Activated CD8-positive, alpha-beta T cell treated with anti-CD3 and anti-CD28 coated beads for 36 hours (primary cell): ENCODE measurements at places on chromosomes 6 and 20. TPM values are rescaled to one million over a fixed set of nuclear protein-coding genes. Genes with fewer than 3 reads are reported as not detected.
A peak's percentile ranks its signal among the peaks of the same experiment; 100 is the strongest.

The CAP2 gene
- not detected for total RNA-seq

The TLDC2 gene
- total RNA-seq, result not detected

The C6orf141 gene
- 0.87 TPM for total RNA-seq

The TBX18 gene
- total RNA-seq, result not detected

The SDHAF4 gene
- total RNA-seq, result 18.9 TPM

The MATN4 gene
- 1.2 TPM for total RNA-seq

GRCh38 chr20:60087563-60088105 lies 129.4 kb downstream of the CDH26 start:
- no peak overlapping the region for H3K27ac ChIP-seq
- H3K4me1 ChIP-seq, result no peaks in the 10 kb centered on the region
- no peaks in the 10 kb centered on the region for H3K36me3 ChIP-seq
- H3K4me3 ChIP-seq, result peak overlapping the region; percentile 44
- peaks cover 40% of the 10 kb centered on the region for H3K27me3 ChIP-seq

DNA sequence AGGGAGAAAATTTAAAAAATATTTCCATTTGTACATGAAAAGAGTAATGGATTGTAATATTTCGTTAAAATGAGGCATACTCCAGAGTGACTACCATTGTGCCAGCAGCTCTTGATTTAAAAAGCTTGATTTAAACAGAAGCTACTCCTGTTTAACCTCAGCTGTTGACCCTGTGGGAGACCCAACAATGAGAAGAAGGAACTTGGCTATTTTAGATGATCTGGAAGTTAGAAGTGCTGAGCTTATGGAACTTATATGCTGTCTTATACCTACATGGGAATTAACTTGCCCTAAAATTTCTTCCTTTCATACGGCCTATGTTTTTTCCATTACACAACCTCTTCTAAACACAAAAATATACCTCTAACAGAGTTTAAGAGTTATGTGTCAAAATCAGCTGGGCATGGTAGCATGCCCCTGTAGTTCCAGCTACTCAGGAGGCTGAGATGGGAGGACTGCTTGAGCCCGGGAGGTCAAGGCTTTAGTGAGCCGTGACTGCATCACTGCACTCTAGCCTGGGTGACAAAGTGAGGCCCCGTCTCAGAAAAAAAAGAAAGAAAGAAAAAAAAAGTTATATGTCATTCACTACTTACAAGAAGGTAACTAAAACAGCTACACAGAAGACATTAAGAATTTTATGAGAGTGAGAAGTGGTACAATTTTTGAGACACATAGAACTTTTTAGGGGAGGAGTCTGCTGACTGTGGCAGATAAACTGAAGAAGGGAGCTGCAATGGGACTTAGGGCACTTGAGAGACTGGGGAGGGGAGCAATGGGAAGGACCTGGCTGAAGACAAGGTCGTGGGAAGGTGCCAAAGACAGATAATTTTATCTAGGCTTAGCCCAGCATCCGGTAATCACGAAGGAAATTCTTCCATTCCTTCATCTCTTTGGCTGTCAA lies 139.9 kb downstream of the MYB start:
- H3K36me3 ChIP-seq, result peaks cover 18% of the 10 kb centered on the region
- no peak overlapping the region for H3K27ac ChIP-seq
- no peak for DNase-seq
- H3K27me3 ChIP-seq, result no peaks in the 10 kb centered on the region
- H3K4me3 ChIP-seq, result no peak overlapping the region

DNA sequence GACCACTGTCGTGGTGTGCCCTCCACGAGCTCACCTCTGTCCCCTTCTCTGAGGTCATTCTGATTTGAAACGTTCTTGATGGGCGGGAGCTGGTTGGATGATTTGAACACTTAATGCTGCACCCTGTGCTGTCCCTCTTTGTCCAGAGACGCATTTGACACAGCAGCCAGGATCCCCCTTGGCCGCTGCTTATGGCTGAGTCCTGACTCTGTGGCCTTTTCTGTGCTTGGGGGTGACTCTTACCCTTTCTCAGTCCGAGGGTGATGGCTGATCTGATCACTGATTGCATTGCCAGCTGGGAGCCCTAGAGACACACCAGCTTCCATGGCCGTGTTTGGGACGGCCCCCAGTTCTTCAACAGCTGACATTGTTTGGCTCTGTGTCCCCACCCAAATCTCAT lies 43.5 kb upstream of the FRMD1 start:
- H3K27ac ChIP-seq, result no peak overlapping the region
- no peak overlapping the region for H3K4me3 ChIP-seq
- H3K36me3 ChIP-seq, result no peaks in the 10 kb centered on the region
- no peaks in the 10 kb centered on the region for H3K27me3 ChIP-seq

DNA sequence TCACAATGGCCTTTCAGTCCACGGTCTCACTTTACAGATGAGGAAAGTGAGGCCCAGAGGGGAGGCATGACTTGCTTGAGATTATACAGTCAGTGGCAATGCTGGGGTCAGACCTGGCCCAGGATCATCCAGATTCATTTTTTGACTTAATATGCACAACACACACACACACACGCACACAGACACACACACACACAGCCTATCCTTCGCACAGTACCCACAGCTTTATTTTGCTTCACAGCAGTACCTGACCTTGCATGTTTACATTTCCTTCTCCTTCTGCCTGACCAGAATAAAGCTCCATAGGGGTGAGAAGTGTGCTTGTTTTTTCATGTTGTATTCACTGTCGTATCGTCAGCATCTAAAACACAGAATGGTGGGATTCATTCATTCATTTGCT lies 79.8 kb downstream of the VEGFA start:
- no peak overlapping the region for H3K4me3 ChIP-seq
- no peaks in the 10 kb centered on the region for H3K36me3 ChIP-seq
- DNase-seq, result no peak
- H3K27ac ChIP-seq, result no peak overlapping the region

GRCh38 chr6:132058975-132059374 lies 107.8 kb upstream of the CCN2 start:
- H3K4me3 ChIP-seq, result no peak overlapping the region
- H3K27ac ChIP-seq, result no peak overlapping the region
- H3K27me3 ChIP-seq, result no peaks in the 10 kb centered on the region
- no peaks in the 10 kb centered on the region for H3K4me1 ChIP-seq
- DNase-seq, result no peak
- H3K36me3 ChIP-seq, result no peaks in the 10 kb centered on the region

DNA sequence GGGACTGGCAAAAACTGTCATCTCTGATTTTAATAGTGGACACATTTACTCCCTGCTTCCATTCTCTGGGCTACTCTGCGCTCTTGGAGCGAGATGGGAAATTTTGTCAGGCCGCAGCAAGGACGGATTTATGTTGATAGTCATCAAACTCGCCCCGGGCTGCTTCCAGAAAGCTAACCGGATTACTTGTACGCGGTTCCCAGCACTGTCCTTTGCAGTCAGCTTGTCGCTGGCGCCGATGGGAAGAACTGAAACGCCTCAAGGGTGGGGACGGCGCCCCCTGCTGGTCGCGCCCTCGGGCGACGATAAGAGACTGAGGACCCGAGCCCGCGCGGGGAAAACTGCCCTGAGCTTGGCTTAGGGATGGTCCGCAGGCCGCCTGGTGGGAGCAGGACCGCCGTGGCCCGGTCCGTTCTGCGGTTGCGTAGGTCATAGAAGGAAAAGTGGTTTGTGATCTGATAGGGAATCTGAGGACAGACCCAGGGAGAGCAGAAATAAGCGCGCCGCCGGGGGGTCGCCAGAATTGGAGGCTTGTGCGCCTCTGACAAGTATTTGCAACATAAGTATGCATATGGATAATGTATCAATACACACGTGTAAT lies 984 bp upstream of the ABT1 start:
- no peak overlapping the region for H3K27ac ChIP-seq
- DNase-seq, result peak; percentile 94
- H3K36me3 ChIP-seq, result peaks cover 26% of the 10 kb centered on the region
- H3K27me3 ChIP-seq, result peaks cover 19% of the 10 kb centered on the region

DNA sequence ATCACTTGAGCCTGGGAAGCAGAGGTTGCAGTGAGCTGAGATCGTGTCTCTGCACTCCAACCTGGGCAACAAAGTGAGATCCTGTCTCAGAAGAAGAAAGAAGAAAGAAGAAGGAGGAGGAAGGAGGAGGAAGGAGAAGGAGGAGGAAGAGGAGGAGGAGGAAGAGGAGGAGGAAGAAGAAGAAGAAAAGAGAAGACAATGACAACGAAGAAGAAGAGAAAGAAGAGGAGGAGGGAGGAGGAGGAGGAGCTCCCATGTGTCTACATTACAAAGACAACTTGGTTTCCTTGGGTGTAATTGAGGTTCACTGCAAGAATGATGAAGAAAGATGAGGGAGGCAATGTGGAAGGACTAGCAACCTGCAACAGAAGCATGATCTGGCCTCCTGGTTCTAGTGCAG lies 21.3 kb upstream of the CEP85L start:
- peaks cover 33% of the 10 kb centered on the region for H3K36me3 ChIP-seq
- peak overlapping the region; percentile 73 for H3K27ac ChIP-seq
- H3K4me1 ChIP-seq, result peaks cover 69% of the 10 kb centered on the region

- peaks cover 11% of the 10 kb centered on the region for H3K27me3 ChIP-seq
Observed at GRCh38 chr6:8137529-8137939, 35.2 kb upstream of the EEF1E1 start.

DNA sequence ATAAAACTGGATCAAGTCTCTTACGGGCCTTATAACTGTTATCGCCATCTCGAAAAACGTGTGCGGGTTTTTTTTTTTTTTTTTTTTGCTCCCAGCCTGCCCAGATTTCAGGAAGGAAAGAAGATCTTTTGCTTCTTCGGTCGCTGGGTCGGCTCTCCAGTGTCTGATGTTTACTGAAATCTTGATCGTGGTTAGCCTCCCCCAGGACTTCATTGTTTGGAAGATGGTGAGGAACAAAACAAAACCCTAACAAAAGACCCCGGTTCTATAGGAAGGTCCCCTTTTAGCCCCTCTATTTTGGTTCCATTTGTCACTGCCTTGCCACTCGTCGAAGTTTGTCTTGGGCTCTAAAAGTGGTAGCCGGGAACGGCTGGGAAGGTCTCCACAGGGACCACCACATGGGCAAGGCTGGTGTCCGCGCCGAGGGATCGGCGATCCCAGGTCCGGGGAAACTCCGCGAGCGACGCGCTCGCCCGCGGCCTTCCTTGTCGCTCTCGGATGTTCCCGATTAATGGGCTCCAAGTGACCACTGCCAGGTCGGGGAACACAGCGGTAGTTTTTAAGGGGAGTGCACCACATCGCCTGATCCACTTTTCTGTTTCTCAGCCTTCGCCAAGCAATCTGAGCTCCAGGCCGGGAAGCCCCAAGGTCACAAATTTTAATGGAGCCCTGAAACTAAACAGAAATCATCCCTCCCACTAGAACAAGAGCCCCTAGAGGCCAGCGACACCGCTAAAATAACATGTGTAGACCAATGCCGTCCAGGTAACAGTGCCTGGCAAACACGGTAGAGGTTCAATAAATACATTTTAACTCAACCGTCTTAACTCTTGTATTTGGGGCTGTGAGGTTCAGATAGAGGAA lies 27.0 kb downstream of the TRIM27 start:
- H3K4me3 ChIP-seq, result peak overlapping the region; percentile 96
- H3K4me1 ChIP-seq, result peaks cover 5% of the 10 kb centered on the region
- H3K27ac ChIP-seq, result peak overlapping the region; percentile 95
- peaks cover 2% of the 10 kb centered on the region for H3K27me3 ChIP-seq
- H3K36me3 ChIP-seq, result peaks cover 20% of the 10 kb centered on the region

DNA sequence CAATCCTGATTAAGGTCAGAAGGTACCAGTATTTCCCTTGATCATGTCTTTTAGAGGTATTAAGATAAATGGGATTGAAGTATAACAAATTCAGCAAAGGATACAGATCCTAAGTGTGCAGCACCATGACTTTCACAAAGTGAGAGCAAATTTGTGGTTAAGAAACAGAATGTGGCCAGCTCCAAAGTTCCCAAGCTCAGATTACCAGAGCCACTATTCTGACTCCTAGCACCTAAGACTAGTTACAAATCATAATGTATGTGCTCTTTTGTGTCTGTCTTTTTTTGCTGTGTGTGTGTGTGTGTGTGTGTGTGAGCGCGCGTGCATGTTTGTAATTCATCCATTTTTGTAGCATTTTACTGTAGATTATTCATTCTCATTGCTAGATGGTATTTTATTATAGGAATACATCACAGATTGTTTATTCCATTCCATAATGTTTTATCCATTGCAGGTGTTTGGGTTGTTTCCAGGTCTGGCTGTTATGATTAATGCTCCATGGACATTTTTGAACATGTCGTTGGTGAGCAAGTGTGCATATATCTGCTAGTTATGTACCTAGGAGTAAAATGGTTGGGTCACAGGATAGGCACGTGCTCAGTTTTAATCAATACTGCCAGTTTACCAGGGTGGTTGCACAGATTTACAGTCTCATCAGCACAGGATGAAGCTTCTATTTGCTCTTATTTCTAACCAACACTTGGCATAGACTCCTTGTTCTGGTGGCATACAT lies 314.0 kb upstream of the JAG1 start:
- no peaks in the 10 kb centered on the region for H3K36me3 ChIP-seq
- H3K27ac ChIP-seq, result no peak overlapping the region
- no peak overlapping the region for H3K4me3 ChIP-seq
- H3K4me1 ChIP-seq, result no peaks in the 10 kb centered on the region
- H3K27me3 ChIP-seq, result peaks cover 2% of the 10 kb centered on the region

- no peaks in the 10 kb centered on the region for H3K36me3 ChIP-seq
- DNase-seq, result no peak
- H3K27ac ChIP-seq, result no peak overlapping the region
- H3K4me3 ChIP-seq, result no peak overlapping the region
Observed at GRCh38 chr6:7649037-7649810, 59.2 kb downstream of the SNRNP48 start.

DNA sequence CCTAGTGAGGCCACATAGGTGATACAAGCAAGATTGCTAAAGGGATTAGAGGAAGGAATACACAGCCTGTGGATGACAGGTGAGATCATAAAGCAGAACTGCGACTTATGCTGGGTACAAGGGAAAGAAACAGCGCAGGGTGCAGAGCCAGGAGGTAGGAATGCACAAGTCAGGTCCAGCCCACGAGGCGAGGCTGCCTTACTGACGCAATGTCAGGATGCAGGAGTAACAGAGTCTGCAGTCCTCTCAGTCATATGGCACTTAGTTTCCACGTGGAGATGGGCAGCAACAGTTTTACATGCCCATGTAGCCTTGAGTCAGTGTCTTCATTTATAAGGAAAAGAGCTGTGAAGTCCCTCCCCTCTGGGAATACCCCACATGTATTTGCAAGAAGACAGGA lies 210.9 kb downstream of the SYNE1 start:
- H3K4me1 ChIP-seq, result no peaks in the 10 kb centered on the region
- no peak overlapping the region for H3K27ac ChIP-seq
- no peaks in the 10 kb centered on the region for H3K36me3 ChIP-seq
- DNase-seq, result no peak
- no peak overlapping the region for H3K4me3 ChIP-seq
- peaks cover 5% of the 10 kb centered on the region for H3K27me3 ChIP-seq
